ENCODE measurements at places on chromosomes 7 and 10. TPM values are rescaled to one million over a fixed set of nuclear protein-coding genes. Genes with fewer than 3 reads are reported as not detected.

Gene BAMBI
- 1.7 TPM for total RNA-seq

Gene ADAMTS14
- not detected for total RNA-seq

Gene SPDYE9
- total RNA-seq = not detected

DNA sequence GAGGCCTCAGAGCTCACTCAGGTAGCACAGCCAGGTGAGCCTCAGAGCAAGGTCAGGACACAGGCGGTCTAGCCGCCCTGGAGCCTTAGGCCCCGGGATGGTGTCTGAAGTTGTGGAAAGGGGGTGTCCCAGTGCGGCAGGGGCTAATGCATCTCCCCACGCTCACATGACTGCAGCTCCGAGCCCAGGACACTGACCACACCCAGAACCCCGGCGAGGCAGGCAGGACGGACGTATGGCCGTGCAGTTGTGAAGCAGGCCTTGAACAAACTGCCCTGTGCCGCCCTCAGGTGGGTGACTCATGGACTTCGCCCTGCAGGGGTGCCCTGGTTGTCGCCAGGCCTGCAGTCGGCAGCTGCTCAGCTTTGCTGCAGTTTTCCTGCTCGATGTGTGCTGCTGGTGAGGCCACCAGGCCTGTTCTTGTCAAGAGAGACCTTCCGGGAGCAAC is 5.0 kb upstream of the PRKAR1B start:
- DNase-seq = no peak

DNA sequence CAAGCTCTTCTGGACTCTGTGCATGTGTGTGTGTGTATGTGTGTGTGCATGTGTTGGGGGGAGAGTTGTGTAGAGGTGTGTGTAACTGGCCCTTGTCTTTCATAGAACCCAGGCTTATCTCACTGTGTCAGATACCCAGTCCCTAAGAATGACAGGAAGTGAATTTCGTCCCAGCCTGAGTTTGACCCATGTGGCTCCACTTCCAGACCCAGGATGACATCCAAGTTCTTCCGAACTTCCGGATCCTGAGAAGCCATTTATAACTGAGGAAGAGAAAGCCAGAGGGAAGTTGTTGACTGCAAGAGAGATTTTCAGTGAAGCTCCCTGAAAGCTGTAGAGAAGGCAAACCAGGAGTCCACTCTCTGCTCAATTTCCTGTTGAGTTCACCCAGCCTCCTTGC is 53.2 kb downstream of the ADRB1 start:
- DNase-seq = no peak

Gene MAPK8
- total RNA-seq = 43.5 TPM
